NCI-H1694 (cell line): ENCODE measurements at places on chromosomes 3 and 15.
A peak's percentile ranks its signal among the peaks of the same experiment; 100 is the strongest.

GRCh38 chr15:58298879-58299850 is 132.6 kb upstream of the LIPC start:
- no peak for DNase-seq

DNA sequence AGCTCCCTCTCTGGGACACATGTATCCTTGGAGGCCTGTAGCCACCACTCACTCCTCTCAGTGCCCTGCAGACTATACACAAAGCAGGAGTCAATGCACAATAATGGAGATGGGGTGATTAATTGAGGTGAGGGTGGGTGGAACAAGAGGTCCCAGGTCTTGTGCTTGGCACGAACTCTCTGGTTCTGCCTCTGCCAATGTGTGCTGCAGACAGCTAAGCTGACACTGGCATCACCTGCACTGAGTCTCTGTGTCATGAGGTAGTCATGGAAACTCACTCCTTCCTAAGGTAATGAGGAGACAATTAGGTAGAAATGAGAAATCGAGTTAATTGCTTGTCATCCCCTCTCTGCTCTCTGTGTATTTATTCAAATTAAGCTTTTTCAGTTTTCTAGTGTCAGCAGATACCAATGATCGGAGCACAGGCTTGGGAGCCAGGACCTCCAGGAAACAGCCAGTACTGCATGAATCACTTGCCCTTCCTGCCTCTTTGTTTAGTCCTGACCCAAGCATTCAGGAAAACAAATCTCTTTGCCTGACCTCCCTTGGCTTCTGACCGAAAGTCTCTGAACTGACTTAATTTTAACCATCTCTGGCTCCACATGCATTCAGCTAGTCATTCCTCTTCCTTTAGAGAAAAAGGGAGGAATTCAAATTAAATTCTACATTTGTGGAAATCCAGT is 56.7 kb downstream of the DRD3 start:
- no peak for DNase-seq

DNA sequence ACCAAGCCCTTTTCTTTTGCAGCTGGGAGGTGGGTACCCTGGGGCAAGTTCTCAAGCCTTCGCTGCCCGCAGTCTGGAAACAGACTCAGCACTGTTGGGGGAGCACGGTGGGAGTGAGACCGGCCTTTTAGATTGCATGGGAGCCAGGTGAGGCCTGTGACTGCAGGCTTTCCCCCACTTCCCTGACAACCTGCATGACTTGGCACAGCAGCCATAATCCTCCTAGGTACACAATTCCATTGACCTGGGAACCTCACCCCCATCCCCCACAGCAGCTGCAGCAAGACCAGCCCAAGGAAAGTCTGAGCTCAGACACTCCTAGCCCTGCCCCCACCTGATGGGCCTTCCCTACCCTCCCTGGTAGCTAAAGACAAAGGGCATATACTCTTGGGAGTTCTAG is 52.2 kb upstream of the CCDC80 start:
- DNase-seq = no peak

- no peak for DNase-seq
Observed at GRCh38 chr3:175103298-175103697, 244.2 kb downstream of the NAALADL2 start.

DNA sequence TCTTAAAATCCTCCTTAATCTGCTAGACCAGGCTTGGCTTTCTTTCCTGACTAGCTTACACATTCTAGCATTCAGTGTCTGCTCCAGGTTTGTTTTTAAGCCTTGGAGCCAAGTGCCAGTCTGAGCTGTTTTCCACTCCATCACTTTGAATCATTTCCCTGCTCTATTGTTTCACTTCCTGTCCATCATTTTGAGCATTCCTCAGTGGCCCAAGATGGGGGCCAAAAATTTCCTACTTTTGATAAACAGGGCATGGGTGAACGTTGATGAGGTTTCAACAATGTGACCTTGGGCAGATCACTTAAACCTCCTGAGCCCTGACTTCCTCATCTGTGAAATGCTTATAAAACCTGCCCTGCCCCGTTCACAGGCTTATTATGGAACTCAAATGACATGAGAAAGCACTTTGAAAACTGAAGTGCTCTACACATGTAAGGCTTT is 4.4 kb downstream of the CYP19A1 start:
- DNase-seq = no peak

- no peak for DNase-seq
Observed at GRCh38 chr3:138082992-138083386, 32.4 kb downstream of the DZIP1L start.

DNA sequence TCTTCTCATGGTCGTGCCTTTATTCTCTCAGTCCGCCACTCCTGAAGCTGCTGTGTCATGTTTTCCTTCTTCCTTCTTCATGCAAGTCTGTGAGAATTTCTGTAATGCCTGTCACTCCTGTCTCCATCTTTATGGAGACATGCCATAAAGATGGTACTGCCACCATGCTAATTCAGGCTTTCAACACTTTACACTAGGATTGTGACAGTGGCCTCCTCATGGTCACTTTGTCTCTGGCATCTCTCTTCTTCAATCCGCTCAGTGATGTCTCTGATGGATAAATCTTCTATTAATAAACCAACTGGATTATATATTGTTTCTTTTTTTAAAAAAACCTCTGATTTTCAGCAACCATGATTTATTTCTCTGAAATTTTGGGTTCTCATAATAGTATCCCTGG is 18.1 kb downstream of the PPM1L start:
- no peak for DNase-seq

DNA sequence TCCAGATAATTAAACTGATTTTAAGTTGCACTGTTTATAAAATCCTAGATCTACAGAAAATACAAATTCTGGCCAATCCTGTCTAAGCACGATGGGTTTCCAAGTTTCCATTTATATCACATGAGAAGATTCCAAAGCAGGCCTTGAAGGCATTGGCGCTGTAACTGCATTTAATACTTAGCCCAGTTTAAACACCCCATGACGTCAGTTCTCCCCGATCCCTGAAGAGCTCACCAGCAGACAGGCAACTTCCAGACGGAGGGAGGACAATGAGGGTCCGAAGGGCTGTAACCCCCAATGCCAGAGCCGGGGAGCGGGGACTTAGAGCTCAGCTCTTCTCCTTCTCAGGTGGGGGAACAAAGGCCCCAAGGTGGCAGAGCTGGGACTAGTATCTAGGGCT is 117.3 kb downstream of the XXYLT1 start:
- DNase-seq = no peak

DNA sequence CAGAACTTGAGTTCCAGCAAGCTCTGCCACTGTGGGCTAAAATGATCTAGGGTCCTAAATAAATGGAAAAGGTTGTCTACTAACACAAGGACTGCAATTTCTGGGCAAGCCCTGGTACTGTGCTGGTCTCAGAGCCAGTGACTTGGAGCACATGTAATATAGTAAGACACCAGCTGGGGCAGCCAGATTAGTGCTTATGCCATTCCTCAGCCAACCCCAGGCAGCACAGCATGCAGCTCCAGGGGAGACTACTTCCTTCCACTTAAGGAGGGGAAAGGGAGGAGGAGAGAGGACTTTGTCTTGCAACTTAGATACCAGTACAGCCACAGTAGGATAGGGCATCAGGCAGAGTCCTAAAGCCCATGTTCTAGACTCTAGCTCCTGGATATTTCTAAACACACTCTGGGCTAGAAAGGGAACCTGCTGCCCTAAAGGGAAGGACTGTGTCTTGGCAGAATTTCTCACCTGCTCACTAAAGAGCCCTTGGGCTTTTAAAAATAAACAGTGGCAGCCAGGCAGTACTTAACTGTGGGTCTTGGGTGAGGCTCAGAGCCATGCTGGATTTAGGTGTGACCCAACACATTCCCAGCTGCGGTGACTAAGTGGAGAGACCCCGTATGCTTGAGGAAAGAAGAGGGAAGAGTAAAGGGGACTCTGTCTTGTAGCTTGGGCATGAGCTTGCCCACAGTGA is 223.7 kb upstream of the BCHE start:
- DNase-seq = no peak

- no peak for DNase-seq
Observed at GRCh38 chr3:172145031-172145686, 105.8 kb downstream of the FNDC3B start.

DNA sequence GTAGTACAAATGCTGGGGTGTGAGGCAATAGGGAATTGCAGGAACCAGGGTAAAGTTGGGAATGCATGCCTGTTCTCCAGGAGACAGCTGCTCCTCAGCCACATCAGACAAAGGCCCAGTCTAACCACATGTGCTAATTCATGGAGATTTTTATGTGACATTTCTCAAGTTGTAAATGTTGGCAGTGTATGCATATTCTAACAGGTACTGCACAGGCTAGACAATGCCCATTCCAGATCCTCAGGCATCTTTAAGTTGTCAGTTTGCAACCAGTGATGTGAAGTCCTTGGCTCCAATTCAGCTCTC is 84.9 kb downstream of the EEFSEC start:
- no peak for DNase-seq

DNA sequence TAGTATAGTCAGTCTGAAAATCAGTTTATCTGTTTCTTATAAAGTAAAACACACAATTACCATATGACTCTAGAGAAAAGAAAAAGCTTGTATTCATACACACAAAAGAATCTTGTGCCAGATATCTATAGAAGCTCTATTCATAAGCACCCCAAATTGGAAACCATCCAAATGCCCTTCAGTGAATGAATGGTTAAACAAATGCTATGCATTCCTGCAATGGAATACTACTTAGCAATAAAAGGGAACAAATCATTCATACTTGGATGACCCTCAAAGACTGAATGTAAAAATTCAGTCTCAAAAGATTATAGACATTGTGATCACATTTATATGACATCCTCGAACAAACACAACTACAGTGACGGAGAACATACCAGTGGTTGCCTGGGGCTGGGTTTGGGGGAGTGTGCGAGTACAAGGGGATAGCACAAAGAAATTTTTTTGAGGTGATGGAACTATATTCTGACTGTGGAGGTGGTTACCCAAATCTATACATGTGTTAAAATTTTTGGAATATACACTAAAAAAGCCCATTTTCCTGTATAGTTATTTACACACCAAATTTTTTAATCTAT is 680.6 kb downstream of the NTRK3 start:
- DNase-seq = no peak

DNA sequence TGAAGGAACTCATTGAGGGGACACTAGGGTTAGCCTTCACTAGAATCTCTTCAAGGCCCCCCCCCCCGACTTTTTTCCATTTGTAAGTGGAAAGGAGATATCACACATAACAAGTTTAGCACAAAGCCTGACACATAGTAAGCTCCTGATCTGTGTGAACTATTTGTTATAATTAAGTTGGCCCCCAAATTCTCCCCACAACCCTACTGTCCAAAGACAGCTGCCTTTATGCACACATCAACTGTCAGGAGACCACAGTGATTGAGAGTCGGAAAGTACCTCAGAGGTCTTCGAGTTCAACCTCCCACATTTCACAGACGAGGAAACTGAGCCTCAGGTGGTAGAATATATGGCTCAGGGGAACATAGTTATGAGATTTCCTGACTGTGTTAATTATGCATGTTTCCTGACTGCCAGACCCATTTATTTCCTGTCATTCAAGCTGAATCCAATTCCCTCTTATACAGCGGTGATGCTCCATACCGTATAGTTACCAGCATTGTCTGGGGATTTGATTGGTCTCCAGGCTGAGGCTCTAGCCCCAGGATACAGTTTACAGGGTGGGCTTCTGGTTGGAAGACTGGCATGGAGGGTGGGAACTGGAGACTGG is 227.4 kb upstream of the CMC1 start:
- no peak for DNase-seq

DNA sequence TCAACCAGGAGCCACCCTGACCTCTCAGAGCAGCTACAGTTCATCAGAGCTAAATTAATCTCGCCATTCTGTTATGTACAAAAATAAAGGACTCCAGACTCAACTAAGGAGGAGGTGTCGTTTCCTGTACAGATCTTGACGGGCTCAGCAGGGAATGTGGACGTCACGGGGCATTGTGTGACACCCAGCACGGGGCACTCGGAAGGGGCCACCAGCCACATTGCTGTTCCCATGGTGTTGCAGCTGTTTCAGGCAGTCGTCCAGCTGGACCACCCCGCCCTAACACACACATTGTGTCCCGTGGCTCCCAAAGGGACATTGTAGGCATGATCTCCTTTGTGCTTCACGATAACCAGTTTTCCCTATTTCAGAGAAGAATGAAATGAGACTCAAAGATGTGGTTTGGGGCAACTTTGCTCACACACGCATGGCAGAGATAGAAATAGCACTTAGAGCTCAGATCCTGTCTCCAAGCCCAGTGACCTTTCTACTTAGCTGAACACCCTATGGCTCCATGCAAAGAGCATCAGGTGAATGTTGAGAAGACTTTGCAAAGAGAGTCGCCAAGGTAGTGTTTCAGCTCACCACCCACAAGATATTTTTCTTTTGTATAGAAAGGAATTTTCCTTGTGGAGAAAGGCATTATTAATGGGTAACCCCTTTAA is 5.5 kb downstream of the SSUH2 start:
- no peak for DNase-seq

GRCh38 chr3:178480795-178481194 is 55.4 kb upstream of the KCNMB2 start:
- DNase-seq = no peak

DNA sequence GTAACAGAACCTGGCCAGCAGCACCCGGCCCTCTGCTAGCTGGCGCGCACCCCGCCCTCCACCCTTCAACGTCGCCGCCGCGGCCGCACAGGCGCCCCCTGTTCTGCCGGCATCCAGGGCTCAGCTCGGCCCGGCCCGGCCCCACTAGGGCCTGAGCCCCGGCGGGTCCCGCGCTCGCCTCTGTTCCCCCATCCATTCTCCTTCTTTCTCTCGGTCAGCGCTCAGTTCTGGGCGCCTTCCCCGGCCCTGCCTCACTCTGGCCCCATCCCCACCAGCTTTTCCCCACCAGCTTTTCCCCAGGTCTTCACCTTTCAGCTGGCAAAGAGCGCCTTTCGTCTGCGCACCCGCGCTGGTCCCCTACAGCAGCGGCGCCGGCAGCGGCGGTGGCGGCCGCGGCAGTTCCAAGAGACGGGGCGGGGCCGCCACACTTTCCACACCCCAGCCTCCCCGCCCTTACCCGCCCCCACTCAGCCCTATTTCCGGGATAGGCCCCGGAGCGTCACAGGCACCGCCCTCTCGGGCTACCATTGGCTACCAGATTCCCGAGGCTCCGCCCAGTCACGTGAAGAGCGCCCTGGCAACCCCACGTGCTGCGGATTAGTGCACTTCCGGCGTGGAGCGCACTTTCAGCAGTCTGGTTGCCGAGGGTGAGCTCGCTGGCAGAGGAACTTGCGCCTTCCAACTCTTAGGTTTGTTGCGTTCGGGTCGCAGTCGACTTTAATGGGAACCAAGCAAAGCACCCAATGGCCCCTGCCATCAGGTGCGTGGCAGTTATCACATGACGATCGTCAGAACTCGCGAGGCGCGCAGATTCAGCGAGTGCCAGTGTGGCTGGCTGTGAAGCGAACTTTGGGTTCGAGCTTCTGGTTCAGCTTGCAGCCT is at the start of gene EIF5A2:
TSS of gene EIF5A2 (minus strand) at position 403 of the 882 bp plus-strand sequence. CDS start 831 bp downstream, outside the sequence.
- DNase-seq = peak; percentile 91
